Kidney (tissue), 22 donors: ENCODE measurements at places on chromosomes 11 and 22.

- no peak for DNase-seq
These were observed 15.6 kb downstream of the DCUN1D5 start for GRCh38 chr11:103076361-103076760.

DNA sequence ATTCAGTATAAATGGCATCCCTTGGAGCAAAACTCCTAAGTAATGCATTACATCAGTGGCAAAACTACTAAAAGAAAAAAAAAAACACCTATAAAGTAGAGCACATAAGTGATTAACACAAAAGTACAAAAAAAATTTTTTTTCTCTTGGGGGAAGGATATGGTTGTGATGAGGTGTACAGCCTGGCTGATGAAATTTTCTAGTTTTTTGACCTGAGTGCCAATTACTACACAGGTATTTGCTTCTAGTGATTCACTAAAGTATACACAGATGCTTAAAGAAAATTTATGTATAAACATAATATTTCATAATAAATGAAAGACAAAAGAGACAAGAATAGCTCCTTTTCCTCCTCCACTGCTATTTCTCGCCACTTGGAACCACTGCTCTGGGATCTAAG is 71.8 kb upstream of the APOA1 start:
- DNase-seq: no peak

DNA sequence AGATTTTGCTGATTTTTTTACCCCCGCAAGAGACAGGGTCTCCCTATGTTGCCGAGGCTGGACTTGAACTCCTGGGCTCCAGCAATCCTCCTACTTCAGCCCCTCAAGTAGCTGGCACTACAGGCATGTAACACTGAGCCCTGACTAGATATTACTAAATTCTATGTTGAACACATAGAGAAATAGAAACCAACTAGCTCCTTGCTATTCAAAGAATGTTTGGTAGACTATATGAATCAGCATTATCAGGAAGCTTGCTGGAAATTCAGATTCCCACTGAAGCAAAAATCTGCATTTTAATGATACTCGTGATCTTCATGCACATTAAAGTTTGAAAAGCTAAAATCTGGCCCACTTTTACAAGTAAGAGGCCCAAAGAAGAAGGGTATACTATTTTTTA is 11.9 kb downstream of the TMEM41B start:
- no peak for DNase-seq

DNA sequence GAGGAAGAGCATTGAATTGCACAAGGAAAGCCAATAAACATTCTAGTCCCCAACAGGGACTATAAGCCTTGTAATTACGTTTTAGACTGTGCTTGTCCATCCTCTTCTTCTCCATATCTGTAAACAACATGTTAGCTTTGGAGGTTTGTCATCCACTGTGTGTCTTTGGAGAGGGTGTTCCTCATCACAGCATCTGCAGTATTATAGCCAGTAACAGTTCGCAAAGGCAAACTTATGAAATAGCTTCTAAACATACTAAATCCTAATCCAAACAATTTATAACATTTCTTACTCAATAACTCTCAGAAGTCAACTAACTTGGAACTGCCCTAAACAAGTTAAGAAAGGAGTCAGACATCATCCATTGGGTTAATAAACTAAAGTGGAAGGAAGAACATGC is 10.3 kb upstream of the BDNF start:
- DNase-seq: no peak

DNA sequence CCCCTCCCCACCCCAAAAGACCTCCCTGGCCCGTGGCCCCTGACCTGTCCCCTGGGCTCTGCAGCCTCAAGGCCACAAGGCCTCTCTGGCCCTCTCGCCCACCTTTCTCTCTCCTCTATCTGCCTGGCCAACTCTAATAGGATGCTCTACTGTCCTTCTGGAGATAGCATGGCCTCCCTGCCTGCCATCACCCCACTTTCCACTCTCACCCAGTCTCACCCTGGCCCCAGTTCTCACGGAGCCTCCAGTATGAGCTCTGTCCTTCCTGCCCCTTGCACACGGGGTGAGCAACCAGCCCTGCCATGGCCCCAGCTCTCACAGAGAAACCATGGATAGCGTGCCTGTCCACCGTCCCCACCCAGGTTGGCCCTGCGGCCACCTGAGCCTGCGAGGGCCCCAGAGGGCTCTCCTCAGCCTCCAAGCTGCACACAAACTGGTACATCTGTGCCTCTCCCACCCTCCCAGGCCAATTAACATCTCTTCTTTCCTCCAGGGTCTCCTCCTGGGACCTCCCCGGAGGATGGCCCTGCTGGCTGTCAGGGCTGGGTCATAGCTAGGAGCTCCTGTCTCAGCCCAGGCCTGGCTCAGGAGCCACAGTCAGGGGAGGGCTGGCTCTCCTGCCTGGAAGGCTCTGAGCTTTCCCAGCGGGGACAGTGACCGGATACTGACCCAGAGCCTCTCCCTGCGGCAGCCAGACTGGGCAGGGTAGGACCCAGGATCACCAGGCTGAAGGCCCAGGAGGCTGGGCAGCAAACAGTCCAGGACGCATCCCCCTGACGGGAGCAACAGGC is 22.3 kb downstream of the RTN4R start:
- no peak for DNase-seq

- no peak for DNase-seq
These were observed 21.8 kb downstream of the RTN4RL2 start for GRCh38 chr11:57481915-57482781.

- DNase-seq: no peak
These were observed 16.1 kb downstream of the CXCR5 start for GRCh38 chr11:118899706-118900360.
